ENCODE measurements at places on chromosomes 7 and 10.

- no peak for DNase-seq
Measured at GRCh38 chr7:111677848-111678247, 115.6 kb upstream of the IMMP2L start.

- no peak for DNase-seq
Measured at GRCh38 chr7:34675749-34676374, 17.8 kb downstream of the NPSR1 start.

DNA sequence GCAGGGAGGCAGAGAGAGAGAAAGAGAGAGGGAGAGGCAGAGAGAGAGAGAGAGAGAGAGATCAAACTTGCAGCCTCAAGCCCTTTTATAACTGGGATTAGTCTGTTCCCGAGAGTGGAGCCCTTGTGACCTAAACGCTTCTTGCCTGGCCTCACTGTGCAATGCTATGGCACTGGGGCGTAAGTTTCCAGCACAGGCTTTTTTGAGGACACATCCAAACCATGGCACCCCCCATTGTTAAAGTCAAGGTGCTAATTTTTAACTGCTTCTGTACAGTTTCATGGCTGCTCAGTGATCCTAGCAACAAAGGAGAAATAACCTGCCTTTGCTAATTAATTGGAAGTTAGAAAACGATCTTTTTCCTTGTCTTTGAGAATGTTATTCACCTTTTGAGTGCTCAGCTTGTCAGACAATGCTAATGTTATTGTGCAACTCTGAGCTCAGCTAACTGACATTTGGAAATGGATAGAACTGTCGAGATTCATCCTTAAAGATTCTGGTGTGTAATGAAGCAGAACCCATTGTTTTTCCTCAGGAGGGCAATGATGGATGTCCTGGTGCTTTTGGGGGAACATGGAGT is 268.4 kb downstream of the GLRX3 start:
- no peak for DNase-seq

GRCh38 chr10:18469125-18469524 is 182.3 kb downstream of the NSUN6 start:
- no peak for DNase-seq

- DNase-seq: no peak
Measured at GRCh38 chr7:101466871-101467270, 104.2 kb downstream of the COL26A1 start.

DNA sequence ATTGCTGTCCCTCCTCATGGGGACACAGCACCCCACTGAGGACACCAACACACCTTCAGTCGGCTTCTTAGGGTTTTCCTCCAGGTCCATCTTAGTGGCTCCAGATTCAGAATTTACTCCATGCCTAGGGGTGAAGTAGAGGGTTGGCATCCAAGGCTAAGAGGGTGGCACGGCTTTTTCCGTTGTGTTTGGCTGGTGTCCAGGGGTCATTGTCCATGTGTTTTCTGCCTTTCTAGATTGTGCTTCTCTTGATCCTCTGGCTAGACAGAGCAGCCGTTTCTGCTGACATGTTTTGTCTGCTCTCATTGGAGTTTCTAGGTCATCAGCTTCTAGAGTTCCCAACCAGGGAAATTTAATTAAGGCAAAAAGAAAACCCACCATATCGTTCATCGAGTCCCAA is 291.6 kb upstream of the CELF2 start:
- DNase-seq: no peak

- DNase-seq: no peak
Measured at GRCh38 chr7:104196161-104196560, 11.7 kb downstream of the ORC5 start.

GRCh38 chr10:103685880-103686669 is 169.3 kb downstream of the SH3PXD2A start:
- no peak for DNase-seq

DNA sequence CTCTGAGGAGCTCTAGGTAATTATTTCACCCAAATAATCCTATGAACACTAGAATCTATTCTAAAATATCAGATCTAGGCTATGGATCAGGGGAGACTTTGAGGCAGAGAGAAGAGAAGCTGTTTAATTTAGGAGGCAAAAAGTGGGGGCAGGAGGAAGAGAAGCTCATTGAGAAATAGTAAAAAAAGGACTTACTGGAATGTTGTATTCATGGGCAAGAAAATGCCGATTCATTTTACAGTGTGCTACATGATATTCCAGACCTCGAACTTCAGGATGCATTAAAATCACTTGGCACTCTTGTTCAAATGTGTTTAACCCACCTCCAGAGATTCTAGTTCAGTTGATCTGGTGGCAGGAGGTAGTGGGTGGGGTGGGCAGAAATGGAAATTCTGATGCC is 109.5 kb upstream of the ITGB1 start:
- no peak for DNase-seq

DNA sequence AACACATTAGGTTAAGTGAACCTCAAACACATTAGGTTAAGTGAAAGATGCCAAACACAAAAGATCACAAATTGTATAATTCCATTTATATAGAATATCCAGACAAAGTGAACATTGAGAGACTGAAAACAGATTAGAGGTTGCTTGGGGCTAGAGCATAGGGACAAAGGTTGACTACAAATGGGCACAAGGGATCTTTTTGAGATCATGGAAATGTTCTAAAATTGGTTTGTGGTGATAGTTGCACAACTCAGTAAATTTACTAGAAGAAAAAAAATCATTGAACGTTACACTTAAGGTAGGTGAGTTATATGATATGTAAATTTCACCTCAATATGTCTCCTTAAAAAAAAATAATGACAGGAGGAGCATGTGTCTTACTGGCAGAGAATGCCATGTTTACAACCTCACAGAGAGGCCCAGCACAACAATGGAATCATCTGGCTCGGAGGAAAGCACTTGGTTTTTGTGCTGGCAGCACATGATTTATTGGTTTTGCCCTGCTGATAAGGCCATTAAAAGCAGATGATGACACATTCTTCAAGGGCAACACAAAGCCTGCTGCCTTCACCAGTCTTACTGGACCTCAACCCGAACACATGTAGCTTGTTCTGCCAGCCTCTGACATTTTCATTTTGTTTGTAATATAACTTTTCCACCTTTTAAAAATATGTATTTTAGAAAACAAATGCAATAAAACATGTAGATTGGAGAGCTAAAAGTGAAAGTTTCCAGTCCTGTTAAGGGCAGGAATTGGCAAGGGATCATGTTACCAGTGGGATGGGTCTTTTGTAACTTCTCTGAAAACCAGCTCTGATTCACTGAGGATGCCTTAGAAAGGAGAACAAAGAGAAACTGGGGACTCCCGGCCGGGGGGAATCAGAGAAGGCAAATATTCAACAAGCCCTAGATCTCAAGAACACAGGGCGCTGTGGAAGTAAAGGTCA is 11.9 kb upstream of the LMOD2 start:
- peak; percentile 15 for DNase-seq

- no peak for DNase-seq
Measured at GRCh38 chr7:121433775-121434174, 37.7 kb upstream of the FAM3C start.

- DNase-seq: no peak
Measured at GRCh38 chr7:87779806-87780205, 96.4 kb downstream of the SLC25A40 start.

DNA sequence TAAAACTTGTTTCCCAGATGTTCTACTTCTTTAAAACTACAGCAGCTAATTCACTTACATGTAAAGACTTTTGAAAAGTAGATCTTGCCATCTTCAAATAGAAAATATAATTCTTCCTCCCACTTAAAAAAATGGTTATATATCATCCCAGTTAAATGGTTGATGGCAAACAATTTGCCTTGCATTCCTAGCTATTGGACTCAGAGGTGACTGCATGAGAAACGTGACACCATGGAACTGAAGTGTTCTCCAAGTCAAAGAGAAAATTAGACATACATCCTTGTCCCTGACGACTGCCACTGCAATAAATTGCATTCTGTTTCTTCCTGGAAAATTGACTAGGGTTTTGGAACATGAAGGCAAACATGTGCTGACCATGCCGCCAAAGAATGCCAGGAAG is 95.0 kb upstream of the POM121L12 start:
- no peak for DNase-seq

- no peak for DNase-seq
Measured at GRCh38 chr7:126702242-126703016, 550.3 kb downstream of the GRM8 start.

- DNase-seq: no peak
Measured at GRCh38 chr10:33103863-33104379, 145.9 kb upstream of the ITGB1 start.

DNA sequence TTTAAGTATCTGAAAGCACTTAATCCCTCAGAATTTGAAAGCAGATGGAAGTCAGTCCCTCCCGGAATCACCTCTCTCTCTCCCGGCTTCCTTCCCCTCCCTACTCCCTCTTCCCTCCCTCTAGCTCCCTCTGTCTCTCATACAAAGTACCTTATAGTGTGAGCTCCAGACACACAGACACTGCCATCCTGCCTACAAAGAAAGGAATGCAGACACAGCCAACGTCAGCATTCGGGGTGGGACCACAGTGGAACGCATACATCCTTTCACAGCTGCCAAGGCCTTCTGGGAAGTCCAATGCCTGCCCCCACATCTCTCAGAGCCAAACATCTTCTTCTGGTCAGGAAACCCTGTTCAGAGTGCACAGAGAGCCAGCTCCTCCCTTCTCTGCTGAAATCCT is 9.3 kb downstream of the NOD1 start:
- peak; percentile 97 for DNase-seq

DNA sequence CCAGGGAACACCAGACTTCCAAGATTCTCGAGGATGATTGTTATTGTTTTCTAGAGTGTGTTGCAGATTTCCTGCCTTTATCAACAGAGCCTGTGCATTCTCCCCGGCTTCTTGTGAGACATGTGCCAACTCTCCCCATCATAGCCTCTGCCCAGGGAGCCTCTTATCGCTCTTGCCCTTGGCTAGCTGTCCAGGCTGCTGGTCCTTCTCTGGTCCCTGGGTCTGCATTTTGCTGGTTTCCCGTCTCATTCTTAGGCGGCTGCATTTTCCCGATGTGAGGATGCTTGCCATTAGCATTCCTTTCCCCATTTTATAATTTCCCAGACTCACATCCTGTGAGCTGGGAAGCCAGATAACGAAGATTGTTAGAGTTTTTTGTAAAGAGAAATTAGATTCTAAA is 15.2 kb downstream of the SLC13A4 start:
- no peak for DNase-seq

GRCh38 chr7:153942036-153942435 is 110.2 kb upstream of the DPP6 start:
- DNase-seq: no peak

GRCh38 chr7:28684650-28685241 is 272.4 kb downstream of the CREB5 start:
- DNase-seq: no peak

- no peak for DNase-seq
Measured at GRCh38 chr7:47479821-47480575, 101.9 kb downstream of the TNS3 start.

- DNase-seq: no peak
Measured at GRCh38 chr10:73932620-73933112, 21.7 kb downstream of the PLAU start.

- DNase-seq: no peak
Measured at GRCh38 chr7:112708236-112708635, 82.0 kb downstream of the TMEM168 start.

DNA sequence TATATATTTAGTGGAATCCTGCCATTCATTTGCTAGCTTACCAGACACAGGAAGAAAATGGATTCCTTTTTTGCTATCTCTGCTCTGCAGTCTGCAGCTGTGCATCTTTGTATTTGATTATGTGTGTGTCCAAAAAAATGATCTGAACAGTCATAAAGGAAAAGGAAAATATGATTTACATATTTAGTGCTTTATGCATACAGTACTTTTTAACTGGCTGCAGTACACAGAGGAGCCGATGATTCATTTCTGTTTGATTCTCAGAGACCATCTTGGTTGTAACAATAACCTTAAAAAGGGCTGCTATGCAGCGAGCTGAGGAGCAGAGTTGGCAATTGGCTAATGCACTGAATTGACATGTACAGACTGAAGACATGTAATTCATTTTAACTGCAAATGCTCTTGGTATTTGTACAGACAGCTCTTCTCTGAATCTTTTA is 151.3 kb upstream of the FZD1 start:
- DNase-seq: peak; percentile 72

- DNase-seq: no peak
Measured at GRCh38 chr7:31007634-31008033, 43.9 kb downstream of the GHRHR start.

- DNase-seq: no peak
Measured at GRCh38 chr7:129779602-129780256, 168.2 kb downstream of the NRF1 start.

- no peak for DNase-seq
Measured at GRCh38 chr7:151095123-151095797, 9.0 kb downstream of the AGAP3 start.

DNA sequence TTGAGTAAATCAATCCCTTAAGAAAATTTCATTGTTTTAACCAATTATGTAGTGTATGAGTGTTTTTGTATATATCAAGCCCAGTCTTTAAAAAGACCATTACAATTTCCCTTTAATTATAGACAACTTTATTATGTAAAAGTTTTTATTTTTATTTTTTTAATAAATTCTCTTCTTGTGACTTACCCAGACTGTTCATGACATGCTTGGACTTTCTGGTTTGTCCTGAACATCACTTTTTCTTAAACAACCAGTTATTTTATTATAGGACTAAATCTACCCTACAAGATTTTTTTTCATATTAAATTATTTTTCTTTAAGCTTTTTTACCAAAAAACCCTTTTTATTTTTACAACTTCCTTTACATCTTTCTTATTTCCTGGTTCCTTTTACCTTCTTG is 410.4 kb downstream of the ATRNL1 start:
- DNase-seq: no peak

- DNase-seq: no peak
Measured at GRCh38 chr7:39421661-39422060, 144.5 kb upstream of the YAE1 start.

DNA sequence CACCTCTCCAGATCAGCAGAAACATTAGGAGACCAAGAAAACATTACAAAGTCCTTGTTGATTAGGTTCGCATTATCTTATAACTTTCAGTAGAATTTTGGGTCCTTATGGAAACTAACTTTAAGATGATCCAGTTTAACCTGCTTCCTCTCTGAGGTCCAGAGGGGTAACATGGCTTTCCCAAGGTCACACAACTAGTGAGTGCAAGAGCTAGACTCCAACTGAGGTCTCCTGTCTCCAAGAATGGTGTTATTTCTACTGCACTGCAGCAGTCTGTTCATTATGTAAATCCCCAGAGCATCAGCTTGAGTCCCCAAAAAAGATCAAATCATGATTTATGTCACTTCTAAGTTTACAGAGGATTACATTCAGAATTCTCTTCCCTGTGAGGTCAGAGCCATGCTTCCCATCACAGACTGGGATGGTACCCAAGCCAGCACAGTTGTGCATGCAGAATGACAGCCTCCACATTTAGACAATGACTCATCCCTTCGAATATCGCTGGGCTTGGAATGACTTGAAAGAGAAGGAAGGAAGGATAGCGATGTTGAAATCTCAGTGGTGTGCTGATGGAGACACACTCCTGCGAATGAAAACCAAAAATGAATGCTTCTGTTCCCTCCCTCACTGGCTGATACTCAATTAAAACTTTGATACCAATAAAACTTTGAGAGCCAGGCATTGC is 163.1 kb upstream of the PLXNA4 start:
- DNase-seq: peak; percentile 93

DNA sequence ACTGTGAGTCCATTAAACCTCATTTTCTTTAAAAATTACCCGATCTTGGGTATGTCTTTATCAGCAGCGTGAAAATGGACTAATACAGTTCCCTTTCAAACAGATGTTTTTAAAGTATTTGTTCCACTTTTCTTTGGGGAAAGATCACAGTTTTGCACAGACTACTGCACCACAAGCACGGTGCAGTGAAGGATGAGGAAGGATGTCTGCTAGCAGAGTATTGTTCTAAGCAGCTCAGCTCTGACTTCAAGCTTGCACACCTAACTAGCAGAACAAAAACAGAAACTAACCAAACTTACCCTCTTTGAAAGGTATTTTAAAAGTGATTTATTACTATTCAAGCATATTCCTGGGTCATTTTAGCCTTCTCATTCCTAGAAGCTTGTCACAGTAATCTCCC is 20.0 kb downstream of the THNSL1 start:
- DNase-seq: no peak
